ENCODE measurements at places on chromosomes 5 and 9. TPM values are rescaled to one million over a fixed set of nuclear protein-coding genes. Genes with fewer than 3 reads are reported as not detected.

DNA sequence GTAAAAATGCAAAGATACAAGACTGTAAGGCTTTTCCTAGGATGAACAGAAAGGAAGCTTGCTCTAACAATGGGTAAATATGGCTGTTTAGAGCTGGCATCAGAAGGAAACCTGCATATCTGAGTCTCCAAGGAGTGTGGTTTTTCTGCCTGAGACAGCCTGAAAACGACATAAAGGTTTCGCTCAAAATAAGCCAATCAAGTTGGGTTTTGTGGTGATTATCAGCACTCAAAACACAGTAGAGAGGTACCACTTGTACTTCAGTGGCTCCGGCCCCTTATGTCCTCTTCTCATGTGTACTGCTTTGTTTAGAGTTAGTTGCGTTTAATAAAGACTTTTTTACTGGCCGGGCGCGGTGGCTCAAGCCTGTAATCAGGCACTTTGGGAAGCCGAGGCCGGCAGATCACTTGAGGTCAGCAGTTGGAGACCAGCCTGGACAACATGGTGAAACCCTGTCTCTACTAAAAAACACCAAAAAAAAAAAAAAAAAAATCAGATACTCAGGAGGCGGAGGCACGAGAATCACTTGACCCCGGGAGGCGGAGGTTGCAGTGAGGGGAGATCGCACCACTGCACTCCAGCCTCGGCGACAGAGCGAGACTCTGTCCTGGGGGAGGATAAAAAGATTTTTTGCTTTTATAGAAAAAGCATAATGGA is 39.4 kb downstream of the KLF9 start:
- no peaks in the 10 kb centered on the region for H3K27me3 ChIP-seq
- no peak overlapping the region for H3K4me3 ChIP-seq
- peaks cover 7% of the 10 kb centered on the region for H3K4me1 ChIP-seq
- H3K27ac ChIP-seq = peak overlapping the region; percentile 28

DNA sequence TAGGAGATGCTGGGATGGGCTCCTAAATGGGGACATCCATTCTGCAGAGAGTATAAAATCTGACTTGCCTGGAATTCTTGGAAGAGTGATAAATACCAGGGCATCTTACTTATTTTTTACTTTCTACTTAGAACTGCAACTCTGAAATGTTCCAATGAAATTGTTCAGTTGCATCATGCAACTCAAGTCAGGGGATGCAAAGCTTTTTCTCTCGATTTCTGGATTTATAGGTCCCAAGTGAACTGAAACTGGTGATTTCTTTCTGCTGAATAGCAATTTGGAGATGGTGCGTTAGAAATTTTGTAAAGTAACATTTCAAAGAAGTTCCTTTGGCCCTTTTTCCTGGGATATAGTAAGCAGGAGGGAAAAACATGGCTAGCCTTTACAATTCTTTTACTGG is 238.4 kb upstream of the CD180 start:
- no peaks in the 10 kb centered on the region for H3K4me1 ChIP-seq
- H3K27me3 ChIP-seq = no peaks in the 10 kb centered on the region
- H3K4me3 ChIP-seq = no peak overlapping the region
- H3K36me3 ChIP-seq = no peaks in the 10 kb centered on the region

GRCh38 chr9:107283623-107284616 is 841 bp downstream of the RAD23B start:
- no peaks in the 10 kb centered on the region for H3K36me3 ChIP-seq
- no peaks in the 10 kb centered on the region for H3K27me3 ChIP-seq
- peak overlapping the region; percentile 77 for H3K4me3 ChIP-seq
- H3K27ac ChIP-seq = peak overlapping the region; percentile 99
- peak; percentile 78 for DNase-seq

DNA sequence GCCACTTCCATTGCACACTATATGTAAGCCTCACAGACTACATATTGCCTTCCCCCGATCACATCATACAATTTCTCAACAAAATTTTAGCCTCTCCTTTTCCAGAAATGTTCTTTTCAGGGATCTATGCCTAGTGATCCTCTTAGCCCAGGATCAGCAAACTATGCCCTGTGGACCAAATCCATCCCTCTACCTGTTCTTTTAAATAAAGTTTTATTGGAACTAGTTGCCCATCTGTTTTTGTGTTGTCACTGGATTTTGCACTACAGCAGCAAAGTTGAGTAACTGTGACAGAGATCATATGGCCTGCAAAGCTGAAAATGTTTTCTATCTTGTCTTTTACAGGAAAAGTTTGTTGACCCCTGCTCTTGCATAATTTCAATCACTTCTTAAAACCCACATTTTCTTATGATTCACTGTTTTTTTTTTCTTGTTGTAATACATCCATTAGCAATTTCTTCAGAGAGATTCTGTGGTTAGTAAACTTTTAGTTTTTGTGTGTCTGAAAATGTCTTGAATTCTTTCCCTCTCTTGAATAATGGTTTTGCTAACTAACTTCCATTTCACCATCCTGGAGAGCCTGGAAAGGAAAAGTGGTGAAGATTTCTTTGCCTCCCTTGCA is 7.1 kb downstream of the TXNDC8 start:
- no peak for DNase-seq
- H3K27ac ChIP-seq = no peak overlapping the region
- H3K27me3 ChIP-seq = no peaks in the 10 kb centered on the region
- H3K4me1 ChIP-seq = no peaks in the 10 kb centered on the region

The FOXD4L5 gene
- total RNA-seq = not detected

DNA sequence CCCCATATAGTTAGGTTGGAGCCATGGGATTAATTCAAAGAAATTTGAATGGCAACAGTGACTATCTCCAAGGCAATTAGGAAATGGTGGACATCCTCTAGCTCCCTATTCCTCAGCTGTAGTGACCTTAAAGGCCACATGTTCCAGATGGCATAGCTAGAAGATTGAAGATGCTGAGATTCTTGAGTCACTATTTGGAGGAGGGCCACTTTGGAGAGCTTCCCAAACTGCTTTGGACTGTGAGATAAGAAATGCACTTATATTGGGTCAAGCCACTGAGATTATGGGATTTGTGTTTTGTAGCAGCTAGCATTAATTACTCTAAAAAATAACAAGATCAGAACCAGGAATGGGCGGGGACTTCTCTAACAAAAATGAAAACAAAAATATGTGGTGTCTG is 636.2 kb upstream of the CCNG1 start:
- peak; percentile 25 for DNase-seq
- no peak overlapping the region for H3K4me3 ChIP-seq
- no peak overlapping the region for H3K27ac ChIP-seq
- no peaks in the 10 kb centered on the region for H3K4me1 ChIP-seq
- H3K36me3 ChIP-seq = no peaks in the 10 kb centered on the region

- no peak for DNase-seq
- no peaks in the 10 kb centered on the region for H3K4me1 ChIP-seq
- H3K27me3 ChIP-seq = no peaks in the 10 kb centered on the region
- H3K36me3 ChIP-seq = peaks cover 4% of the 10 kb centered on the region
These were observed 141.7 kb downstream of the WDR70 start for GRCh38 chr5:37520811-37521210.

The PRR16 gene
- total RNA-seq = 6.8 TPM

- H3K27ac ChIP-seq = no peak overlapping the region
- H3K4me1 ChIP-seq = peaks cover 25% of the 10 kb centered on the region
- no peak for DNase-seq
- H3K27me3 ChIP-seq = no peaks in the 10 kb centered on the region
These were observed 61.7 kb upstream of the IFNK start for GRCh38 chr9:27462434-27462833.

GRCh38 chr5:137462265-137462590 is 36.9 kb downstream of the SPOCK1 start:
- no peaks in the 10 kb centered on the region for H3K4me1 ChIP-seq
- H3K27ac ChIP-seq = no peak overlapping the region
- no peak for DNase-seq
- H3K4me3 ChIP-seq = no peak overlapping the region
- no peaks in the 10 kb centered on the region for H3K36me3 ChIP-seq

DNA sequence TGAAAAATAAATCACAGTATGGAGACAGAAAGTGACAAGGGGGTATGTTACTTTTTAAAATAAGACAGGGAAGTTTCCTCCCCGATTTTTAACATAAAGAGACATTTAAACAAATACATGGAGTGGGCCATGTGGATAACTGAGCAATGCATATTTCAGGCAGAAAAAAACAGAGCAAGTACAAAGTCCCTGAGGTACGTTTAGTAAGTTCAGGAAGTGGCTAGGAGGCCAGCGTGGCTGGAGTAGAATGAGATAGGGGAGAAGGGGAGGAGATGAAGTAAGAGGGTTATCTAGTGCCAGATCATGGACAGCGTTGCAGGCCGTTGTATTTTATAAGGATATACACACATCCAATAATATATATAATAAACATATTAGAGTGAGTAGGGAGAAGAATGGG is 84.2 kb upstream of the ELL2 start:
- H3K36me3 ChIP-seq = no peaks in the 10 kb centered on the region
- no peaks in the 10 kb centered on the region for H3K27me3 ChIP-seq

DNA sequence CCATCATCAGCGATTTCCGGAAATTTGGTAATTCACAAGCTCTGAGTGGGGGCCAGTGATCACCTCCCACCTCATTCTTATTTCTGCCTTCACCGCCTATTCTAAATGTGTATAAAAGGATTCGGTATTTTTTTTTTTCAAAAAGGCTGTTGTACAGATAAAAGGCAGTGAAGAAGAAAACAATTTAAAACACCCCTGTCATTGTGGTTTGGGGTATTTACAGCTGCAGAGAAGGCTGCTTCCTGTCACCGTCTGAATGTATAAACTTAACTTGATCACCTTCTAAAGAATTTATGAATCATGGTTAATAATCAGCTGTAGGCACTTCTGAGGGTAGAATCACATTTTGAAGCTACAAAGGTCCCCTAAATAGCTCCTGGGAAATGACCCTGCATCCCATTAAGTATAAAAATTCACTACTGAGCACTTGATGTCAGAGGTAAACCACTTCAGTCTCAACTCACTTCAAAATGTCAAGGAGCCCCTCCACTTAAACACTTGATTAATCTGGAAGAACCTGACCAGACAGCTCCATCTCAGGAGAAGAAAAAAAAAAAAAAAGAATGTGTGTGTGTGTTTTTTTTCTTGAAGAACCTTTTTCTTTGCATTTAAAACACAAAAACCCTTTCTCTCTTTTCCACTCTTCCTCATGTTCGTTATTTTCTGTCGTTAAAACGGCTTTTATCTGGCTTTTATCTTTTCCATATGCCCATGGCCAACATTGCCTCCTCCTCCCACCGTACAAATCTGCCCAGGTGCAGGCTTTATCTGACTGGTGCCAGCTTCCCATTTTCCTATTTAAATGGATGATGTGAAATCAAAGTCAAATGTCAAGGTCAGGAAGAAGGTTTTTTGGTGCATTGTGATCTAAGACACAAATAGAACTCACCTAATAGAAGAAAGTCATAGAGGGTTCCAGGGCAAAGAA is 291.2 kb downstream of the IRX1 start:
- H3K36me3 ChIP-seq = no peaks in the 10 kb centered on the region
- DNase-seq = no peak
- H3K27ac ChIP-seq = no peak overlapping the region
- H3K4me1 ChIP-seq = no peaks in the 10 kb centered on the region
- no peak overlapping the region for H3K4me3 ChIP-seq
- no peaks in the 10 kb centered on the region for H3K27me3 ChIP-seq

- no peak for DNase-seq
- H3K36me3 ChIP-seq = no peaks in the 10 kb centered on the region
- no peaks in the 10 kb centered on the region for H3K27me3 ChIP-seq
- no peak overlapping the region for H3K27ac ChIP-seq
- no peak overlapping the region for H3K4me3 ChIP-seq
- H3K4me1 ChIP-seq = no peaks in the 10 kb centered on the region
These were observed 77.4 kb downstream of the SEC61B start for GRCh38 chr9:99299211-99300102.

- no peak overlapping the region for H3K27ac ChIP-seq
- H3K36me3 ChIP-seq = no peaks in the 10 kb centered on the region
- H3K4me1 ChIP-seq = no peaks in the 10 kb centered on the region
- H3K27me3 ChIP-seq = no peaks in the 10 kb centered on the region
These were observed 153.6 kb downstream of the GLIS3 start for GRCh38 chr9:4146293-4146692.

The TICAM2 gene
- total RNA-seq = 0.75 TPM
